WERI-Rb-1 (cell line): ENCODE measurements at places on chromosomes 13 and 19.

GRCh38 chr13:60627071-60627686 lies 230.2 kb downstream of the TDRD3 start:
- peak; percentile 34 for DNase-seq

- DNase-seq, result no peak
These were observed 34.1 kb upstream of the KLF12 start for GRCh38 chr13:74168263-74168675.

GRCh38 chr13:46173656-46174055 lies 8.3 kb downstream of the LCP1 start:
- DNase-seq, result no peak

DNA sequence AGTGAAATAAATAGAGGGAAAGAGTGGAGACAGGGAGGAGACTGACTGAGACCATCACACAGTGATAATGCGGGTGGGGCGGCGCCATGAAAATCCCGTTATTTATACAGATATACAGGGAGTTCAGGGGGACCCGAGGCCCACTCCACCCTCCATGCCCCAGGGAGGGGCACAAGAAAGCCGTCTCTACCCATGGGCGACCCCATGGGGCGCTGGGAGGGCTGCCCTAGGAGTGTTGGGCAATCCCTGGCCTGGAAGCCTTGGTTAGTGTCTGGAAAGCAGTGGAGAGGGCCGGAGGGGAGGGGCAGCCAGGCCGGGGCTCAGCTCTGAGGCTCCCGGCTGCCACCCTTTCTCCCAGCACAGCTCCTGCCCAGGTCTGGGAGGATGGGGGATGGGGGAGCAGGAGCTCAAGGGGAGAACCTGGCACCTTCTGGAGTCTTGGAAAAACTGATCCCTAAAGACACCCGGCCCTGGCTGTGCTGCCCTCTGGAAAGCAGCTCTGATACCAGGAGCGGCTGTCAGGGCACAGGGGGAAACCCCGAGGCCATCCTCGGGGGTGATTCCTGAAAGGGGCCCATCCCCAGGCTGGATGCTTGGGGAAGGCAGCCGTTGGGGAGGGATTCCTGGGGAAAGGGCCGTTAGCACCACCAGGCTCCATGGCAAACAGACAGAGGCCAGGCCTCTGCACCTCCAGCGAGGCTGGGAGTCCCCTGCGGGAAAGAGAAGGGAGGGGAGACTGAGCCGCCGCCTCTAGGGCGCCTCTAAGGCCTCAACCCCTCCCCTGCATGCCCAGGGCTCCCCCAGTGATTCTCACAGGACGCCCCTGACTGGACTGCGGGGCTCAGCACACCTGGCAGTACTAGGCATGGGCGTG lies 3.0 kb upstream of the PRKD2 start:
- DNase-seq, result no peak
